CMK (cell line): ENCODE measurements at places on chromosomes 16 and 17.

DNA sequence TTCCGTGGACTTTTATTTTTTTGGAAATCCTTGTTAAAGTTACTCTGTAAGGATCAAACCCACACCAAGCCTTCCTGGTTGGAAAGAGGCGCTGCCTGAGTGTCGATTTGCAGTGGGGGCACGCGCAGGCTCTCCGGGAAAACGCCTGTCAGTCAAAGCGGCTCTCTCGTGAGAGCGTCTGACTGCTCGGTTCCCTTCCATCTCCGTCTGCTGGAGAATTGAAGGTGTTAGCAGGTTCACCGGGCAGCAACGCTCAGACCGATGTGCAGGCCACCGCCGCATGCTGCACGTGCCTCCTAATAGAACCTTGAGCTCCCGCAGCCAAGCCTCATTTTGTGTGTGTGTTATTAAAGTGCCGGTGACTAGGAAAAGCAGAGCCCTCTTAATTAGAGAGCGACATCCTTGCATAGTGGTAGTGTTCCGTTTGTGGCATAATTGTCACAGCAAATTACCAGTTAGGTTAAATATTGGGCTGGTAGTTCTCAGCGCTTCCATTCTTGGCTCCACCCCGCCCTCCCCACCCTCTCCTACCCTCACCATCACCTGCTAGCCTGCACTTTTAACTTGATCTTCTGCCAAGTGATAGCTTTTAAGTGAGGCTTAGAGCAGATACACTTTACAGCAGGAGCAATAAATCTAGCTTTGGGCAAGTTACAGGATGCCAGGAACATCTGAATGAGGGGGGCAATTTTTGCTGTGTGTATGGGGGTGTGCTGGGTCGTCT is 75.5 kb downstream of the RPA1 start:
- no peak for DNase-seq

GRCh38 chr16:49839017-49839825 is 16.7 kb downstream of the ZNF423 start:
- DNase-seq = no peak

DNA sequence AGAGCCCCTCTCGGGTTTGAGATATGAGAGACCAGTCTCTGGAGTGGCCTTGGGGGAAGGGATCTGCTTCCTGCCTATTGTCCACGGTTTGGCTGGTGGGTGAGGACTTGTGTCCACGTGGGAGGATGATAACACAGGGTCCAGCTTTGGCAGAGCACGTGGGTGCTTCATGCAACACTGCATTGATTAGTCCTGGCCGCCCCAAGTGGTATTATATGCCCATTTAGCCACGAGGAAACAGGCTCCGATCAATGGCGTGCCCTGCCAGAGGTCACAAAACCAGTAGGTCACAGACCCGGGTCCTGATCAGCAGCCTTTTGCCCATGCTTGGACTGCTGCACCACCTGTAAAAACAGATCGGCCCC is 141.6 kb downstream of the RGS9 start:
- no peak for DNase-seq

GRCh38 chr17:17783825-17784656 is 52.7 kb downstream of the SREBF1 start:
- DNase-seq = no peak

- no peak for DNase-seq
Measured at GRCh38 chr17:74455025-74455545, 11.3 kb upstream of the CD300A start.

DNA sequence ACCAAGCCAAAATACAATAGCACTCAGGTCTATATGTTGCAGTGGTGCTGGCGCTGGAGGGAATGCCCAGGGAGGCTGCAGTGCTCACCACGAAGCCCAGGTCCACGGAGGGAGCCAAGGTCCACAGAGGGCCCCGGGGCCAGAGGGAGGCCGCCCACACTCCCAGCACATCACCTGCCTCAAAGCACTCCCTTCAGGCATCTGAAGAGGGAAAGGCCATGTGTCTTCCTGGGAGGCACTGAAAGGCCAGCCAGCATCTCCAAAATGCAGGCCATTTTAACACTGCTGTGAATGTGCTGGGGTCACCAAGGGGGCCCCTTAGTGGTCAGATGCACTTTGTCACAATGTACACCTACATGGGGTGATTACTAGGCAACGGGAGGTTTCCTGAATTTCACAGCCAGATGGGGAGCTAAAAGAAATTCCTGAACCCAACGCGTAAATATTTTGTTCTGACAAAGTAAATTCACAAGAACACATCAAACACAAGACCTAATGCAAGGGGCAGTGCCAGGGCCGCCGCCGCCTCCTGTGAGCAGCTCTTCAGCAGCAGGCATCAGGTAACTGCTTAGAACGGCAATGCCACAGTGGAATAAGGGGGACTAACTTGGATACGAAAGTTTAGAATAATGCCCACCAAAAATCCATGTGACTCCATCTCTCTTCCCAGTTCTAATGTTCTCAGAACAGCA is 42.8 kb downstream of the USP22 start:
- DNase-seq = no peak

DNA sequence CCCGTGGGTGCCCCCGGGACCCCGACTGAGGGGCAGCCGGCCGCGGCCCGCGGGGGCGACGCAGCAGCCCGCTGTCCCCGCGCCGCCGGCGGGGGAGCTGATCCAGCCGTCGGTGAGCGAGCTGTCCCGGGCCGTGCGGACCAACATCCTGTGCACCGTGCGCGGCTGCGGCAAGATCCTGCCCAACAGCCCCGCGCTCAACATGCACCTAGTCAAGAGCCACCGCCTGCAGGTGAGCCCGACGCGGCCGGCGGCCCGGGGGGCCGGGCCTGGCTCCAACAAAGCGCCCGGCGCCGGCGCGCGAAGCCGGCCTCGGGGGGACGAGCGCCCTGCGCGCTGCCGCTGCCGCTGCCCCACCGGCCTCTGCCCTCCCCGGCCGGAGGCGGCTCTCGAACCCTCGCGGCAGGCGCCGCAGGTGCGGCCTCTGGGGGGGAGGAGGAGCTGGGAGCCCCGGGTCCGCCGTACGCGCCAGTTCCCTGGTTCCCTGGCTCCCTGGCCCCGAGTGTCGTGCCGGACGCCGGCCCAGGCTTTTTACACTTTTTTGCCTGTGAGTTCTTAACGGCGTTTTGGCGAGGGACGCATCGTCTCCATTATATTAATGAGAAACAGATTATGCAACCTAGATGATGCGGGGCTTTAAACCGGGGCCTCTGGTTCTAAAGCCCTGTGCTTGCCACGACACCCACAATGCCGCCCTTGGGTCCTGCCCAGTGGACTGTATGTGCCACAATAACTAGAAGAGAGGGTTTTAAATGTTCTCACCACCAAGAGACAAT is 521 bp downstream of the ATMIN start:
- DNase-seq = peak; percentile 20

DNA sequence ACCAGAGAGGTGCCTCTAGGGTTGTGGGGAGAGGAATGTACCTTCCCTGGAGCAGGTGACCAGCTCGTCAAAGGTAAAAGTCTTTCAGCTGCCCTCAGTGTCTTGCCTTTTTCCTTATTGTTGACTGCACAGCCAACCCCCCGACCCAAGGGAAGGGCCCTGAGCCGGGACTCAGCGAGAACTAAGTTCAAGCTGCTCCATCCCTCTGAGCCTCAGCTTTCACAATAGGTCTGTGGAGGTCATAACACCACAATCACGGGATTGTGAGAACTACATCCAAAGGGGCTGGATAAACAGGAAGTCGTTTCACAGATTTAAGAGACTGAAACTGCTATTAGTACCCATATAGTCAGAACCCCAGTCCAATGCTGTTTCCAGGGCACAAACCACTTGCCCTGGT is 2.6 kb upstream of the KRT36 start:
- DNase-seq = no peak

GRCh38 chr17:78879635-78880186 is 23.3 kb downstream of the CEP295NL start:
- no peak for DNase-seq

GRCh38 chr16:9566099-9566498 is 474.7 kb downstream of the HAPSTR1 start:
- DNase-seq = no peak

GRCh38 chr17:67633751-67634211 is 84.0 kb upstream of the NOL11 start:
- DNase-seq = no peak

DNA sequence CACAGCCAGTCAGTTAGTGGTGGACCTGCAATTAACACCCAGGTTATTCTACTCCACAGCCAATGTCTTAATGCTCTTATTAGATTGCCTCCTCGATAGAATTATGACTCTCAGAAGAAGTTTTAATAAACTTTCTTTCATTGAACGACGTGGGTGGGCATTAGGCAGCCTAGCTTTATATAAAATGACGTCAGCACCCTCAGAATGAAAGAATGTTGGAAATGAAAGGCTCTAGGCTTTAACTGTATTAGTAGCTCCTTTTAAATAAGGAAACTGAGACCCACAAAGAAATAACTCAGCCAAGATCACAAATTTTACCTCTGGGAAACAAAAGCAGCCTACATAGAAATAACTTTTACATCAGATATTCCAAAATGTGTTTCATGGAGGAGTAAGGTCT is 91.3 kb upstream of the CLEC3A start:
- no peak for DNase-seq

GRCh38 chr17:45104907-45105624 is 27.2 kb downstream of the PLCD3 start:
- DNase-seq = no peak

DNA sequence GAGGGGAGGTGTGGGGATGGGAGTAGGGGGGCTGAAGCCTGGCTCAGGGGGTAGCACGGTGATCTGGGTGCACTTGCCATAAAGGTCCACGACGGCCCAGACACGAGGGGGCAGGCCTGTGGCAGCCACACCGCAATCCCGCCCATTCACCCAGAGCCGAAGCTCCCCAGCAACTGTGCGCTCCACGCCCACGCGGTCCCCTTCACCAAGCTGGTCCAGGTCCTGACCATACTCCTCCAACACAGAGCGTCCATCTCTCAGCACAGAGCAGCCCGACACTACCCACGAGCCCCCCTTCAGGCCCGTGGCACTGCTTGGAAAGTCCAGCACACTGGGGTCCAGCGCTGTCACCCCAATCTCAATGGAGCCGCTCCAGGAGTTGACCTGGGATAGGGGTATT is 1.6 kb downstream of the NEURL4 start:
- DNase-seq = no peak

DNA sequence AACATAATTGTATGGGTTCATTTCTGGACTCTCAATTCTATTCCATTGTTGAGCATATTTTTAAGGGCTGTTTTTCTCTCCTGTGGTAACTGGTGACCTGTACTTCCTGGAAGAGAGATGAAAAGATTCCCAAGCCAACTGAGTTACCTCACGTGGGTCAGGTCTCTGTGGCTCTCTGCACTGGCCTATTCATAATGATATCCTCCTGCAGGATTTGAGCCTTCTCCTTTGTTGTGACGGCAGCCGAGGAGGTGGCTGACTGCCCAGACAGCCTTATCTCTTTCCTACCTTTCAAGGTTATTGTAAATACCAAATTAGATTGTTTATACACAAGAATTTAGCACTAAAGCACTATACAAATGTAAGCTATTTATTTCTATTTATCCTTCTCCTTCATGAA is 2.7 kb upstream of the ACE start:
- DNase-seq = no peak

GRCh38 chr17:7119314-7119713 is 4.7 kb upstream of the ASGR2 start:
- DNase-seq = no peak
